COR-L47 (cell line): ENCODE measurements at places on chromosomes 4 and X.

GRCh38 chr4:10690185-10690907 is 5.8 kb upstream of the CLNK start:
- DNase-seq = no peak

- DNase-seq = peak; percentile 25
Observed at GRCh38 chr4:77600521-77601451, 4.8 kb upstream of the CXCL13 start.

DNA sequence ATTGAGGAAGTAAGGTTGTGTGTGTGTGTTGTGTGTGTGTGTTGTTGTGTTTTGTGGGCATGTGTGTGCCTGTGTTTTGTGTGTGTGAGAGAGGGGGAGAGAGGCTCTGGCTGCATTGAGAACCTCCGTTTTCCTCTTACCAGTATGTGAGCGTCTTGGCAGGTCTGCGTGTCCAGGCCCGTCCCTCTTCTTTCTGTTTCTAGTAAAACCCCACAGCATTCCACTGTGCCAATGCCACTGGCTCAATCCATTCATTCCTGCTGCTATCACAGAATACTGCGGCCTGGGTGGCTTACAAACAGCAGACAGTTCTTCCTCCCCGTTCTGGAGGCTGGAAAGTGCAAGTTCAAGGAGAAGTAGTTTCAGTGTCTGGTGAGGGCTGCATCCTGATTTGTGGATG is 15.5 kb upstream of the HTRA3 start:
- no peak for DNase-seq

DNA sequence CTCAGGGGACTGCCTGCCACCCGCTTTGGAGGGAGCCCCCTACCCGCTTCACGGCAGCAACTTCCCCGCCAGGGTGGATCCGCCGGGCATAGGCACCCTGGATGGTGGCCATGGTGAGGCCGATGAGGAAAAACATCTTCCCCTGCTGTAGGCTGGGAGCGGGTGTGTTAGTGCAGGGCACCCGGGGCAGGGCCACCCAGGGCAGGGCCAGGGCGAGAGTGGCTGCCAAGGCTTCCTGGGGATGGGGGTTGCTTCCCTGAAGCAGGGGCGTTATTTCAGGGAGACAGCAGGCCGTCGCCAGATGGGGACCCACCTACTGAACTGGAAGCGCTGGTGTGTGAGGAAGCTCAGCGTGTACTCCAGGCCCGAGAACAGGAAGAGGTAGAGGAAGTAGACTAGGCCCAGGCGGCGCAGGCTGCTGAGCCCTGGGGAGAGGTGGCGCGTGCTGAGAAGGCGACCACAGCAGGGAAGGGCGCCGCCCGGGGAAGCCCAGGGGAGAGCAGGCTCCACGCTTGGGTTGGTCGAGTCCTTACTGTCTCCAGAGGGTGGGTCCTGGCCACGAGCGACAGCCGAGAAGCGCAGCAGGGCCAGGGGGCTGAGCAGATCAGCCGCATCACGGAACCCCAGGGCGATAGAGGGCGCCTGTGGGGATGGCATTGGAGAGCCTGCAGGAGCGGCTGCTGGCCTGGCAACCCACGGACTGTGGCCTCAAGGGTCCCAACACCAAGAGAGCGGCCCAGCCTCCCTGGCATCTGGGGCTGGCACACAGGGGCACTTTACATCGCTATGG is 31.5 kb downstream of the NOP14 start:
- DNase-seq = no peak

GRCh38 chr4:40196724-40197281 is at the start of gene RHOH:
Gene RHOH, plus strand, starts transcription at chr4:40197031. Its CDS starts 46,356 bp downstream, at chr4:40243387.
- no peak for DNase-seq

GRCh38 chr4:115515366-115515765 is 401.9 kb upstream of the NDST4 start:
- DNase-seq = no peak
